Inflammatory macrophage treated with lipopolysaccharide for 1 hour (primary cell): ENCODE measurements at places on chromosomes 5 and 9.
A peak's percentile ranks its signal among the peaks of the same experiment; 100 is the strongest.

- no peak for DNase-seq
Observed at GRCh38 chr9:82797534-82797933, 265.4 kb downstream of the RASEF start.

DNA sequence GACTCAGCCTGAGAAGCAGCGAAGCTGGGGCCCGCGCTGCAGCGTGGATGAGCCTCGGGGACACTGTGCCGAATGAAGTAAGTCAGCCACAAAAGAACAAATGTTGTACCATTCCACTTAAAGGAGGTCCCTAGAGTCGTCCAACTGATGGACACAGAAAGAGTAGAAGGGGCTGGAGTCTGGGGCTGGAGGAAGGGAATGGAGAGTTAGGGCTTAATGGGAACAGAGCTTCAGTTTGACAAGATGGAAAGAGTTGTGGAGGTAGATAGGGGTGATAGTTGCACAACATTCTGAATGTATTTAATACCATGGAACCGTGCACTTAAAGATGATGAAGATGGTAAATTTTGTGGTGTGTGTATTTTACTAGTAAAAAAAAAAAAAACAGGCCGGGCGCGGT, 119.9 kb downstream of the EHMT1 start:
- no peak for DNase-seq

DNA sequence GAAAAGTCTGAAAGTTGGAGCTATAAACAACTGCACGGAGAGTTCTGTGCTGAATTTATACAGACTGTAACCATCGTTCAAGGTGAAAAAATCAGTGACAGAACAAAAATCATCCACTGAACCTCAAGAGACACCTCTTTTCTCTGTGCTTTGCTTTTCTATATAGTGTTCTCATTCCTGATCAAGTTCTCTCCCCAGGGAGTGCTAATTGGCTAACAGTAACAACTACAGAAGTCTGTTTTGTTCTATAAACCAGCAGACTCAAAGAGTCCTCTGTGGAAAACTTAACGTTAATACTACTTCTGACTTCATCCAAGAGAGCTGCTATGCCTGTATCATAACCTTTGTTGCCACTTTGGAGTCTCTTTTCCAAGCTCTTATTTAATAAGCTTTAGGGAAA, 1388.3 kb upstream of the C9orf72 start:
- no peak for DNase-seq

- DNase-seq, result no peak
Observed at GRCh38 chr5:25579111-25579510, 934.3 kb upstream of the CDH10 start.

DNA sequence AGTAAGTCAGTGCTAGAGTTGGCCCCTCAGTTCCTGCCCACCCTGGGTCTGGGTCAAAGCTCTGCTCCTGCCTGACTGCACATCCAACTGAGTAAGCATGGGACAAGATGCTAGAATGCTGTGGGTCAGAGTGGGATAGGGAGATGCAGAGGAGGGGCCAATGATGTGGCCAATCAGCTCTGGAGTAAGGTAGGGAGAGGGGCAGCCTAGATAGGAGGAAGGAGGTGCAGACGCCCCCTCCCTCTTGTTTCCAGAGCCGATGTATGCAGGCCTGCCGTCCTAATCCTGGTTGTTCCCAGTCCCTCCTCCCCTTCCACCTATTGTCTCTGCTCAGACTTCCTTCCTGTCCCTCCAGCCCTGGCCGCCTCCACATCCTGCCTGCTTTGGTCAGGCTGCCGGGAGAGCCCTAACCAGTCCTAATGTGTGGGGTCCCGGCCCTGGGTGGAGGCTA, 1.3 kb downstream of the ARAP3 start:
- no peak for DNase-seq

DNA sequence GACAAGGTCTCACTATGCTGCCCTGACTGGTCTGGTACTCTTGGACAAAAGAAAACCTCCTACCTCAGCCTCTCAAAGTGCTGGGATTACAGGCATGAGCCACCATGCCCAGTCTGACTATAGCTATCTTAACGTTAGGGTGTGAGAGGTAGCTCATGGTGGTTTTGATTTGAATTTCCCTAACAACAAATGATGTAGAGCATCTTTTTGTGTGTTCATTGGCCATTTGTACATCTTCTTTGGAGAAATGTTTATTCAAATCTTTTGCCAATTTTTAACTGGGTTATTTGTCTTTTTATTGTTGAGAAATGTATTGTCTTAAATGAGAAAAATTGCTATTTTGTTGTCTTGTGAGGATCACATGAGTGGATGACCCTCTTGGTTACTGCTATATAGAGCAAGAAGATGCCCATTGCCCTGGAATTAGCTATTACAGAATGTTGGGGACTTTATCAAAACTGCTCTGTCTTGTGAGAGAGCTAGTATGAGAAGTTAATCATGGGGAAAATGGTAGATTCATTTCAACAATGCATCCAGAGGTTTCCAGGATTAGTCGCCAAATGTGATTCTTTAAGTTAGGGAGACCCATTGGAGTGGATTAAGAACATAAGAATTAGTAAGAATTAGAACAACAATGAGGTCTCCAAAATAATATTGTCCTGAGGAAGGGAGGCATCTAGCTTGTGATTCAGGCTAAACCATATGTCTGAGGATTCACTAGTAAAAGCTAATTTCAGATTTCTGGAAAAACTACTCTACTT, 124.3 kb upstream of the MOCS2 start:
- no peak for DNase-seq

- DNase-seq, result no peak
Observed at GRCh38 chr9:135752281-135753204, 50.6 kb downstream of the KCNT1 start.

GRCh38 chr9:109254317-109254716, 66.5 kb downstream of the EPB41L4B start:
- DNase-seq, result peak; percentile 57

GRCh38 chr5:37787742-37788141, 52.1 kb downstream of the GDNF start:
- DNase-seq, result no peak

GRCh38 chr5:140005145-140005591, 37.9 kb downstream of the NRG2 start:
- no peak for DNase-seq

- peak; percentile 62 for DNase-seq
Observed at GRCh38 chr9:112194969-112195431, 19.9 kb upstream of the SUSD1 start.

DNA sequence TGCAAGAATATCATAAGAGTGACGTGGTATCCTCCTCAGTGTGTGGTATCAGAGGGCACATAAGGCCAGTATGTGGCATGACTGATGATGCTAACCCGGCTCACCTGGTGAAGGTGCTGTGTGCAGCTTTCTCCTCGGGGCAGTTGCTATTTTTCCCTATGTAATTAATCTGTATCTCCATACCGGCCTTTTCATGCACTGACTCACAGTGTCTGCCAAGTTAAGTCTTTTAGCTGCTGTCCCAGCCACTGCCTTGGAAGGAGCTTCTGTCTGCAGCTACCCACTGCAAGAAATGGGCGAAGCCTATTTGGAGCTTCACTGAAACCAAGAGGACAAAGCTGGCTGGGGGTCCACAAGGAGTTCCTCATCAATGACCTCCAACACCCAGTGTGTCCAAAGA, 46.0 kb downstream of the NXNL2 start:
- no peak for DNase-seq

DNA sequence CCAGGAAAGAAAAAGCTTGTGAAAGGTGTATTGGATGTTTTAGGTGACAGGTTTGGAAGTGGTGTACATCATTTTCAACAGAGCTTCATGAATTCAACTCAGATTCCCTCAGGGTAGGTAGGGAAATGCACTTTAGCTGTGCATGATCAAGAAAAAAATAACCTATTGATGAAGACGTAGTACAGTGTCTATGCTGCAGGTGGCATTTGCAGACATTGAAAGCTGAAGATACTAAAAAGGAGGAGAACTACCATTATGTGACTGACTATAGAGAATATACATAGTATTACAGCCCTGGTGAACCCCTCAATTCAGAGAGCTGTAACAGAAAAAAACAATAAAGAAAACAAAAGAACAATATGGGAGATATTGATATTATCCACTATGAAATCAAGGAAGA, 2344.7 kb upstream of the ACO1 start:
- DNase-seq, result no peak

DNA sequence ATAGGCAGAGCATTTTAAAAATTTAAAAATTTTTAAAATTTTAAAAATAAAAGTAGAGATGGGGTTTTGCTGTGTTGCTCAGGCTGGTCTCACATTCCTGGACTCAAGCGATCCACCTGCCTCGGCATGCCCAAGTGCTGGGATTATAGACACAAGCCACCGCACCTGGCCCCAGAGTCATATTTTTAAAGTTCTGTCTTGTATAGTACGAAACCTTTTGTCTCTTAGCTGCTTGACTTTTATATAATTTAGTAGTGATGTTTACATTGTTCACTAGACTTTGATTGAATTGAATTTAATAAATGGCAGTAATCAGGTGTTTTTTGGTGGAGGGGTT, 31.0 kb downstream of the LRRTM2 start:
- no peak for DNase-seq

DNA sequence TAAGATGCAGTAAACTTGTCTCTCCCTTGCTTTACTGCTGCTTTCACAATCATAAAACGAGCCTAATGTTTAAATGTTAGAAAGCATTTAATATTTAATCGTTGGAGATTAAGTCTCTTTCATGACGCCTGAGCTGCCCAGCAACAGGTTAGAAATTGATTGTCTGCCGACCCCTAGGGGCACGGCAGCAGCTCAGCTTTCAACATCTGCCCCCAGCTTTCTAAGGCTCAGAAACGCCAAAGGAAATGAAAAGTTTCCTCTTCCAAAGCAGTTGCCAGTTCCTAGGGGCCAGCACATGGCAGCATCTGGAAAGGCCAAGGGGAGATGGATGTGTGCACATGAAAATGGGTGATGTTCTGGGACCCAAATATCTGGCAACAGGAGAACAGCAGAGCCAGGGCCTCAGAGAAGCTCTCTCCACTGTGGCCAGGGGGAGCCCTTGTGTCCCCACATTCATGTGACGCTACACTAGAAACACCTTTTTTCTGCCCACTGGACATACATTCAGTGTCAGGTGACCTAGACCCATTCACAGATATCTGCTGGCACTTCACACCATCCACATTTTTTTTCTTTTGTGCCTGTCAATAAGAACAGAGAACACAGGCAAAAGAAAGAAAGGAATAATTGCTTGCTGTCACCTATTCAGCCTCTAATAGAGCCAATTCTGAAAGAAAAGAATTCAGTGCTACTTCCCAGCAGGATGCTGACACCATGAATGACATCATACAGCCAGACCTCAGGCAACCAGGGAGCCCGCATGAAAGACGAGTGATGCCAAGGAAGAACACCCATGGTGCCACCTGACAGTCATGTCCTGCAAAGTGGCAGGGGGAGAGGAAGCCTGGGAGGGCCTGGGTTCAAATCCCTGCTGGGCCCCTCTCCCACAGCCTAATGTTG, 205.0 kb upstream of the TAS2R1 start:
- DNase-seq, result no peak

DNA sequence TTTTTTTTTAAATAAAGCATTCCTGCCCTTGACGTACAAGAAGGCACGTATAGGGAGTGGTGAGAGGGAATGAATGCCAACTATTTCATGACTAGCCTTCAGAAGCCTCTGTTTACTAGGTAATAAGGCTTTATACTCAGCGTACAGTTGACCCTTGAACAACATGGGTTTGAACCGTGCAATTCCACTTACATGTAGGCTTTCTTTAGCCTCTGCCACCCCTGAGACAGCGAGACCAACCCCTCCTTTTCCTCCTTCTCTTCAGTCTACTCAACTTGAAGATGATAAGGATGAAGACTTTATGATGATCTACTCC, 22.5 kb downstream of the CDC42SE2 start:
- no peak for DNase-seq

- no peak for DNase-seq
Observed at GRCh38 chr9:23571414-23572104, 254.5 kb downstream of the ELAVL2 start.

DNA sequence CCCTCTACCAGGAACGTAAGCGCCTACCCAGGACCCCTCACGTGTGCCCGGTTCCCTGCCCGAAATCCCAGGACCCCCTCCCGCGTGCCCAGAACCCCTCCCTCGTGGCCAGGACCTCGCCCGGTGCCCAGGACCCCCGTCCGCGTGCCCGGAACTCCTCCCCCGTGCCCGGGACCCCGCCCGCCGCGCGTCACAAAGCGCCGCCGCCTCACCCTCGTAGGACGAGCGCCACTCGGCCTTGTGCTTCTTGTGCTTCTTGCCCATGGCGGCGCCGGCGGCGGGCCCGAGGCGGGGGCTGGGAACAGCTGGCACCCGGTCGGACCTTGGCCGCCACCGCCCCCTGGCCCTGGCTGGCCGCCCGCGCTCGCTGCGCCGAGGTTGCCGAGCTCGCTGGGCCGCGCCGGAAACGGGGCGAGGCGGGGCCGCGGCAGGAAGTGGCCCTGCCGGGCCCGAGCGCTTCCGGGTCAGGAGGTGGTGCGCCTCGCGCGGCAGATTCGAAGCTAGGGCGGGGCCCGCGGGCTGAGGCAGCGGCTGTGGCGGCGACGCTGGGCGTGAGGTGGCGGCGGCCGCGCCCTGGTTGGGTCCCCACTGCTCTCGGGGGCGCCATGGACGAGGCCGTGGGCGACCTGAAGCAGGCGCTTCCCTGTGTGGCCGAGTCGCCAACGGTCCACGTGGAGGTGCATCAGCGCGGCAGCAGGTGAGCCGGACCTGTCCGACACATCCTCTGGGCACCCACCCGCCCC, at the start of the genes BRD9 and TRIP13:
BRD9 (minus strand) TSS at position 408 of the 743 bp plus-strand sequence; CDS start at position 264, 144 bp downstream.
TRIP13 (plus strand) TSS at position 491 of the 743 bp plus-strand sequence; CDS start at position 606, 115 bp downstream.
- DNase-seq, result peak; percentile 76

DNA sequence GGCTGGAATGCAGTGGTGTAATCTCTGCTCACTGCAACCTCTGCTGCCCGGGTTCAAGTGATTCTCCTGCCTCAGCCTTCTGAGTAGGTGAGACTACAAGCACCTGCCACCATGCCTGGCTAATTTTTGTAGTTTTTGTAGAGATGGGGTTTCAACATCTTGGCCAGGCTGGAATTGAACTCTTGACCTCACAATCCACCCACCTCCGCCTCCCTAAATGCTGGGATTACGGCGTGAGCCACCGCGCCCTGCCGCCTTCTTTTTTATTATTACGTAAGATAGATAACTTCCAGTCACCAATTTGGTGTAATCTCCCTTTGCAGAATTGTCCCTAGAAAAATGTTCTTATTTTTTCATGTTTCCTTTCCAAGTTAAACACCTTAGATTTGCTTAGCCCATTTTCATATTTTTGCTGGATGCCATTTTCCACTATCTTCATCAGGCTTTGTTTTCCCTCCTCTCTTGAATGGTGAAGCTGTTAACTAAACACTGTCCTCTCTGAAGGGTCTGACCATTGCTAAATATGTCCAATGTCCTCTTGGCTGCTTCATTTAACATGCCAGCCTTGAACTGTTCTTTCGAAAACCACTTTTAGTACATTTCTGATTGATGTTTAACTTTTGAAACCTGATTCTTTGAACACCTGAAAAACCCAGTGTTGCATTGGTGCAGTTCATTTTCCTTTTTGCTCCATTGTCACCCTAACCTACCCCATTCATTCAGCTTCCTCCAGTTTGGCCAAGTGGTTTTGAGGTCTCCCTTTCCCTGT, 135.1 kb upstream of the PIK3R1 start:
- peak; percentile 15 for DNase-seq

DNA sequence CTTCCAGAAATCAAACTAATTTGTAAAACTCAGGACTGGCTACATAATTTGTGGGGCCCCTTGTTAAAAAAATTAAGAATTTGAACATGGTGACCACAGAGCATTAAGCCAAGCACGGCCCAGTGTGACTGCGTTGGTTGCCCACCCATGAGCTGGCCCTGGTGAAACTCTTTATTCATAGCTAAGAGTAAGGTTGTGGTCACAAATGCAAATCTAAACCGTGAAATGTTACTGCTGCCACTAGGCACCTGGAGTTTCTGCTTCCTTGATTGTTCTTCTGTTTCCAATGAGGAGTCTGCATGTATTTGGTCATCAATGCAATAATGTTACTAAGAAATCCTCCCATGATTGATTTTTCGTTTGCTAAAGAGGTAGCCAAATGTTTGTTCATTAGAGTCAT, 4.2 kb downstream of the GCNT1 start:
- no peak for DNase-seq
